ENCODE measurements at places on chromosomes 1 and 21. TPM values are rescaled to one million over a fixed set of nuclear protein-coding genes. Genes with fewer than 3 reads are reported as not detected.

Gene HMCN1
- 0.17 TPM for total RNA-seq

Gene PYHIN1
- not detected for total RNA-seq

Gene VSIG8
- not detected for total RNA-seq

Gene GRIK1
- total RNA-seq, result not detected

Gene RPL22
- 174 TPM for total RNA-seq

Gene FCGR1A
- not detected for total RNA-seq

Gene KRTAP15-1
- total RNA-seq, result not detected

Gene WNT4
- total RNA-seq, result 0.17 TPM

Gene C1orf94
- total RNA-seq, result not detected

Gene GBP6
- total RNA-seq, result 4.7 TPM

Gene ZC3H12A
- total RNA-seq, result 18.7 TPM

Gene NHLH1
- 0.05 TPM for total RNA-seq

Gene SPRR1B
- not detected for total RNA-seq

Gene SLC2A5
- 1.6 TPM for total RNA-seq

Gene VCAM1
- 57.8 TPM for total RNA-seq

Gene GJB4
- 9.0 TPM for total RNA-seq

Gene CD5L
- not detected for total RNA-seq

Gene SHE
- total RNA-seq, result 0.17 TPM

Gene ZNF648
- total RNA-seq, result not detected

Gene IL19
- not detected for total RNA-seq

- DNase-seq, result no peak
Observed at GRCh38 chr1:6084781-6085495, 39.2 kb downstream of the KCNAB2 start.

- peak; percentile 22 for DNase-seq
Observed at GRCh38 chr1:115291741-115292140, 46.3 kb downstream of the NGF start.

GRCh38 chr1:193539731-193540459 is 353.5 kb upstream of the B3GALT2 start:
- DNase-seq, result no peak

DNA sequence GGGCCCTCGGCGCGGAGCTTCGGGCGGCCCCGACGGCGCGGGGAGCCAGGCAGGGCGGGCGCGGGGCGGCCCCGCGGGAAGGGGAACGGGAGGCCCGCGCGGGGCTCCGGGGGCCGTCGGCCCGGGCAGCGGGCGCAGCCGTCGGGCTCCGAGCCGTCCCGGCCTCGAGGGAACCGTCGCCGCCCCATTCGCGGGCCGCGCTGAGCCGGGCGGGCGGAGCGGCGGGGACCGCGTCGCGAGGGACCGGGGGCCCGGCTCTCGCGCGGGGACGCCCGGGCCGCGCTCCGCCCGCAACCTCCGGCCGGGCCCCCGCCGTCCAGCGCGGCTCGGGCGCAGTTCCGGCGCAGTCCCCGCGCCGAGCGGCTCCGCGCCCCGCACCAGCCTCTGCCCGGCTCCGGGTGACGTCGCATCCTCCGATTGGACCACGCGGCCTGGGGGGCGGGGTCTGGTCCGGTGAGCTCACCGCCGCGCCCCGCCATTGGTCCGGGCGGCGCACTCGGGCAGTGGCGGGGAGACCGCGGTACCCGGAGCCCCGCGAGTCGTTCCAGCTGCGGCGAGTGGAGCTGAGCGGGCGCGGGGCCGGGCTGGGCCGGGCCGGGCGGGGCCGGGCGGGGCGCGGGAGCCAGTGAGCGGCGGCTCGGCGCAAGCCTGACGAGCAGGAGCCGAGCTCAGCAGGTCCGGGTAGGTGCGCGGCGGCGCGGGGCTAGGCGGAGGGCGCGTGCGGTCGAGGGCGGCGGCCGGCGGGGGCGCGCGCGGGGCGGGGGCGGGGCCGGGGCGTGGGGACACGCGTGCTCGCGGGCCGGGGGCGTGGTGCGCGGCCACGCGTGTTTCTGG is 66.7 kb upstream of the VAMP3 start:
- DNase-seq, result peak; percentile 55

DNA sequence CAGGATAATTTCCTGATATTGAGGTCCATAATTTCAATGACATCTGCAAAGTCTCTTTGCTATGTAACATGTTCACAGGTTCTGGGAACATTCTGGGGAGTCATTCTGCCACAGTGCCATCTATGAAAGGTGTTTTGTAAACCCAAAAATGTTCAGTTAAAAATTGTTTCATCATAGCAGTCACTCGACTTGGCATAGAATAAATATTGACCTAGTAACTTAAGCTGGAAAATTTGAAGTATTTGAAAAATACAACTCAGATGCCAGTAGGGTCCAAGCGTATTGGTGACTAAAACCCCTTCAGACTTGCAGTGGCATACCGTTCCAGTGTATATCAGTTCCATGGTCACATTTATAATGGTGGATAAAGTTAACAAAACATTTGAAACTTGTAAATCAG is 6.8 kb downstream of the DESI2 start:
- no peak for DNase-seq

DNA sequence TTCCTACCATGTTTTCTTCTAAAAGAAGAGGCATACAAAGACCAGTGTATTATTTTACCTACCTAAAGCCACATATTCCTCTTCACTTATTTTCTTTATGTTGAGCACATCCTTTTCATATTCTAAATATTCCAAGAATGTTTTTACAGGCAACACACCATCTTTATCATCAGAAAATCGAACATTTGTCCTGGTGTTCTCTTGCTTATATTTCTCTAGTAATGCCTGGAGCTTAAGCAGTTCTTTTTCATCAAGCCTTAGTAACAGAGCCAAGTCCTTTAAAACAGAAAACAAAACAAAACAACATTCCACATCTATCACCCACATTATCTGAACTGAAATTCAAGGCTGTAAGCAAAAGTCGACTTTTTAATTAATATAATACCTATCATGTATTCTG is 88.7 kb downstream of the IARS2 start:
- no peak for DNase-seq

DNA sequence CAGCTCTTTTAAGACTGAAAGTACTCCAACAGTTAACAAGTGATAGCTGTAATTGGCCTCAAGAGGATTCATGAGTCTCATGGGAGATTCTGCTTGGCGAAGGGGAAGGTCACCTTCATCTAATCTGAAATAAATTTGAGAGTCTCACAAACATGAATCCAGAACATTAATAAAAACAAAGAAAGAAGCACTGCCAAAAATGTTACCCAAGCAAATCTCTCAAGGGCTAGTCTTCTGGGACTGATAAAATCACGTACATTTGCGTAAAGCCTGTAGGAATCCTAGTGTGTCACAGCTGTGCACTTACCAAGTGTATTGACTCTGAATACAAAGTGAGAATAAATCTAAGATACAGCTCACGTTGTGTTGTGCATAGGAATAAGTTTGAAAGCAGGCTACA is 21.2 kb upstream of the NUF2 start:
- no peak for DNase-seq

- peak; percentile 17 for DNase-seq
Observed at GRCh38 chr21:45592208-45592619, 50.0 kb upstream of the SLC19A1 start.

- no peak for DNase-seq
Observed at GRCh38 chr1:181187337-181188126, 99.0 kb downstream of the IER5 start.

DNA sequence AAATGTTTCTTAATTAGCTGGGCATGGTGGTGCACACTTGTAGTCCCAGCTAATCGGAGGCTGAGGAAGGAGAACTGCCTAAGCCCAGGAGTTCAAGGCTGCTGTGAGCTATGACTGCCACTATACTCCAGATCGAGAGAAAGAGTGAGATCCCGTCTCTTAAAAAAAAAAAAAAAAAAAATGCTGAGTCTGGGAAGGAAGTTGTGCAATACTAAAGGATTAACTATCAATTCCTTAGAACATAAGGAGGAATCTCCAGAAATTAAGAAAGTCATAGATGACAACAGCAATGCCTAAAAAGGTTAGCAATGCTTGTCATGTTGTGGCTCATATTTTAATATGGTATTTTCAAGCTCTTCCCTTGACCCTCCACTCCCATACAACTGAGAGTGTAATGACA is 5.3 kb downstream of the LUZP1 start:
- peak; percentile 43 for DNase-seq

DNA sequence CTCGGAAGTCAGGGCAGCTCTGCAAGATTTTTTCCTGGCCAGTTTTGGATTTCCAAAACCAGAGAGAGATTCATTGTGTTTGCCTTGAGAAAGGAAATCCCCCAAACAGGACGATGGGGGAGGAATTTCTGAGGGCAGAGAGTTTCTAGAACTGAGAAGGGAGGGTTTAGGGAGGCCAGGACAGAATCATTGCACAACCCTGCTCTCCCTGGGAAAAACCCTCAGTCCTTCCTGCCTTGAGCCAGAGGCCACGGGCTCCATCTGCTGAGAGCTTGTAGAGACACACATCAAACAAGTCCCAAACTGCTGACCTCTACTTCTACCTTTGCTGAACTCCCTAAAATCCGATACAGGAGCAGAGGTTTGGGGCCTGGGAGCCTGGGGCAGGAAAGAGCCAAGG is 99.7 kb downstream of the NMNAT2 start:
- peak; percentile 92 for DNase-seq

- no peak for DNase-seq
Observed at GRCh38 chr1:50418600-50419109, 4.6 kb downstream of the DMRTA2 start.

- DNase-seq, result peak; percentile 62
Observed at GRCh38 chr1:109667452-109668122, at the start of gene GSTM2. GSTM2 (plus strand) TSS chr1:109668057; CDS start chr1:109668116, 59 bp downstream.

GRCh38 chr1:1947493-1947892 is 28.4 kb upstream of the TMEM52 start:
- no peak for DNase-seq

DNA sequence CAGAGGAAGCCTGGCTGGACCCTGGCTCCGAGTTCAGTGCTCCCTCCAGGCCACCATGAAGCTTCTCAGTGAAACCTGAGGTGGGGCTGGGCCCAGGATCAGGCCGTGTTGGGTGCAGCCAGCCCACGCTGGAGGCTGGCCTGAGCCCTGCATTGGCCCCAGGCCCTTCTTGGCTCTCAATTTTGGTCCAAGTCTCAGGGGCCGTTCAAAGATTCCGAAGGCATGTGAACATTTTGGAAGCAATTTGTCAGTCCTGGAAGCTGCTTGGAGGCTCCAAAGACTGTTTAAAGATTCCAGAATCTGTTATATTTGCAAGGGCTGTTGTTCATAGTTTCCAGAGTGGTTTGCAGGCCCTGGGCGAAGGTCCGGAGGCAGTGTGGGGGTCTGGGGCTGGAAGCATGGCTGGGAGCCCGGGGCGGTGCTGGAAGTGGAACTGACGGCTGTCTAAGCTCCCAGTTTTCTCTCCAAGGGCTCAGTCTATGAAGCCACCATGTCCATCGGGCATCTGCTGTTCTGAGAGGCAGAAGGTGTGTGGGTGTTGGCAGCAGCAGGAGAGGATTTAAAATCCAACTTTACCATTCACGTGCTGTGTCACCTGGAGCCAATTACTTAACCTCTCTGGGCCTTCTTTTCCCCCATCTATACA is 104.9 kb downstream of the EPHB2 start:
- DNase-seq, result no peak

- no peak for DNase-seq
Observed at GRCh38 chr1:226292874-226293552, 16.0 kb downstream of the LIN9 start.

- DNase-seq, result no peak
Observed at GRCh38 chr1:171550050-171550449, 64.7 kb downstream of the PRRC2C start.

DNA sequence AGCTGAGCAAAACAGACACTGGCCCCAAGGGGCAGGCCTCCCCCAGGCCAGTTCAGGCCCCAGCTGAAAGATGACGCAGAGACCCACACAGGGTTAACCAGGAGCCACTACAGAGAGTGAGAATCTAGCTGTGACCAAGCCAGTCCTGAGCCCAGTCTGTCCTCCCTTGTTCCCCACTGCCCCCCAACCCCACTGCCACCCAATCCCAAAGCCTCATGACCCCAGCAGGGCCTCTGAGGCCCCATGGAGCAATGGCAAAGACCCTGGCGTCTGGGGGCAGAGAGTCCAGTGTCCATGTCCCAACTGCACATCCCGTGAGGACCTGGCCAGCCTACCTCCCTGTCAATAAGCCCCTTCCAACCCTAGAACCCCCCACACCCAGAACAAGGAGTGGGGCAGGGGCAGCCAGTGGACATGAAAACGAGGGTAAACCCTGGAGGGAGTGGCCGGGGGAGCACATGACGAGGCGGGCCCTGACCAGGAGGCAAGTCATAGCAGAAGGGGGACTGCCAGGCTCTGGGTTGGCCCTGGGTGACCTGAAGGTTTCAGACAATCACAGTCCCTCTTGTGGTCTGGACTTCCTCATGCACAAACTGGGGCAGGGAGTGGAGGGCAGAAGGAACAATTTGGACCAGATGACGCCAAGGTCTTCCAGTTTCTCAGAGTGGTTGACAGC is 100.5 kb downstream of the GLIS1 start:
- DNase-seq, result no peak

GRCh38 chr1:153465811-153466636 is 5.6 kb upstream of the S100A7 start:
- no peak for DNase-seq

DNA sequence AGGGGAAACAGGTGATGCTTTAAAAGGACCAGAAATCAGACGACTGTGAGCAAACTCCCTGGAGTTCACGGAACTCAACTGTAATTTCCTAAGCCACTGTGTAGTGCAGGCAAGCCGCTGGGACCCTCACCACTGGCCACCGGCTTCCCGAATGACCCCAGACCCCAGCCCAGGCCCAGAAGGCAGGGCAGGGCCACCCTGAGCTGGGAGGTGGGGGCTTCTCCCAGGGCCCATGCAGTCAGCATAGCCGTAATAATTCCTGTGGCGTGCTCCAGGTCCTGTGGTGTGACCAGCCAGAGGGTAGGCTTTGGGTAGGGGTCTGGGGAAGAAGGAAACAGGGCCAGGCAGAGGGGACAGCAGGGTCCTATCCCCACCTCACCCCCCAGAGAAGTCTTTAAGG is 3.5 kb upstream of the ARF1 start:
- no peak for DNase-seq

GRCh38 chr1:182716740-182717720 is 32.6 kb upstream of the RGS8 start:
- DNase-seq, result no peak

- peak; percentile 59 for DNase-seq
Observed at GRCh38 chr1:33341190-33341589, 20.3 kb upstream of the A3GALT2 start.

- no peak for DNase-seq
Observed at GRCh38 chr1:45787905-45788304, 15.5 kb upstream of the MAST2 start.
